ENCODE measurements at places on chromosomes 13 and 19. TPM values are rescaled to one million over a fixed set of nuclear protein-coding genes. Genes with fewer than 3 reads are reported as not detected.

The SMAD9 gene
- 4.2 TPM for total RNA-seq

The RAD23A gene
- 94.2 TPM for total RNA-seq

The C19orf33 gene
- 2.6 TPM for total RNA-seq

The AXL gene
- total RNA-seq: 47.9 TPM

The CEACAM1 gene
- 15.2 TPM for total RNA-seq

The CYP2A6 gene
- total RNA-seq: 0.42 TPM

The MEIS3 gene
- total RNA-seq: 6.1 TPM

The FLT3 gene
- total RNA-seq: 0.43 TPM

The ZNF555 gene
- total RNA-seq: 6.8 TPM

- no peak for DNase-seq
Observed at GRCh38 chr13:90568165-90568564, 779.3 kb upstream of the MIR17HG start.

DNA sequence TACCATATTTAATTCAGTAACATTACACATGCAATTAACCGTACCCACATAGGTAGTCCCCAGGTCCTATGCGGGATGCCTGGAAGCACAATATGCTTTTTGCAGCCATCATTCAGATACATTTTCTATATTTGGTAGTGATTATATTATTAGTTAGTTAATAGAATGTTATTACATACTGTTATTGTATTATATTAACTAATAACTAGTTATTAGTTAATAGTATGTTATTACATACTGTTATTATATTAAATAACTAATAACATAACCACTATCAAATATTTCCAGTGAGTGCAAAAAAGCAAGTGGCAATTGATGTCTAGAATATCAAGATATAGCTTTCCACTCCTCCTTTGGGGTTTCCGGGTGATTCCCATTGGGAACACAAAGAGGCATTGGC lies 45.5 kb upstream of the CYP2A7 start:
- DNase-seq: no peak

DNA sequence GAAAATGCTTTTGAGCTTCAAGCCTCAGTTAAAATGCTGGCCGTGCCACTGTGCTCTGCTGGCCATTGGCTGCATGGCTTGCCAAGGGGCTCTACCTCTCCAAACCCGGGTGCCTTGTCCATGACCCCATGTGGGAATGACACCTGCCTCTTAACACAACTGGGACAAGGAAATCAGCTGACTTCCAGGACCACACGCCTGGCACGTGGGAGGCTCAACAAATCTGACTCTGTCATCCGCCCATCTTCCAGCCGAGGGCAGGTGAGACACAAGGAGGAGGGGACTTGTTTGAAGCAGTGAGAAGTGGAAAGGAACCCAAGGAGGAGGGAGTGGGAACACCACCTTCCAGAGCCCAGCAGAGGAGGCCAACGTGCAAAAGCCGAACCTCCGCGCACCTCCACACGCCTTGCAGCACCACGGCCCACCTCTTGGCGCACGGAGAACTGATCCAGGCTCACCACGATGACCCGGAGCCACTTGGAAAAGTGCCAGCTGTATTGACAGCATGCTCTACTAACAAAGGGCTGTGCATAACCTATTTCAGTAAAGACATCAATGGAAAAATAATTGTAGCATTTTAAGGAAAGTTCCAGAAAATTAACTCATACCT lies 38.3 kb downstream of the COL4A1 start:
- DNase-seq: no peak

DNA sequence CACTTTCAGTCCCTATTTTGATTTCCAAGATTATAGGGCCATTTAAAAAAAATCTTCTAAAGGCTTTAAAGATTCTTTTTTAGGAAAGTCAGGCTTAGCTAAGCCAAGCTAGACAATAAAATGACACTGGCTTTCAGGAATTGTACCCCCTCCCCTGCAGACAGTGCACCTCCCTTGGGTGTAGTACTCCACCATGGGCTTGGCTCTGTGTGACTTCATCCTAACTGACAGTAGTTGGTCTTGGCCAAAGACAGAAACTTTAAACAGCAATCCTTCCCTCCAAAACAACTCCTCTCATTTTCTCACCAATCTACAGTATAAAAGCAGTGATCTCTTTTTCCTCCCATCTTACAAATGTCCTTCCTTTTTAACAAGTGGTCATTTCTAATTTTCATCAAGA lies 283.0 kb downstream of the DNAJC15 start:
- DNase-seq: no peak

GRCh38 chr13:110713981-110714796 lies 689 bp downstream of the ING1 start:
- peak; percentile 67 for DNase-seq

DNA sequence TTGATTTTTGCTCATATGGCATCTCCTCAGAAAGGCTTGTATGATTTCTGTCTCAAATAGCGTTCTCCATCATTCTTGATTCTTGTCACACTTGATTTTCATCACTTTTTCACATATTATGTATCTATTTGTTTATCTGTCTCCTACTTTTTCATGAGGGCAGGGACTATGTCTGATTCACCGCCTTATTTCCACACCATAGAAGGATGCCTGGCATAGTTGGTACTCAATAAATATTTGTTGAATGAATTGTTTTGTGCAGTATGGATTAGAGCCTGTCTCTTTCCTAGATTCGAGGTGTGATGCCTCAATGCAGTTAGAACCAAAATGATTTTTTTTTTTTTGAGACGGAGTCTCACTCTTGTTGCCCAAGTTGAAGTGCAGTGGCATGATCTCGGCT lies 12.1 kb downstream of the SAE1 start:
- no peak for DNase-seq

DNA sequence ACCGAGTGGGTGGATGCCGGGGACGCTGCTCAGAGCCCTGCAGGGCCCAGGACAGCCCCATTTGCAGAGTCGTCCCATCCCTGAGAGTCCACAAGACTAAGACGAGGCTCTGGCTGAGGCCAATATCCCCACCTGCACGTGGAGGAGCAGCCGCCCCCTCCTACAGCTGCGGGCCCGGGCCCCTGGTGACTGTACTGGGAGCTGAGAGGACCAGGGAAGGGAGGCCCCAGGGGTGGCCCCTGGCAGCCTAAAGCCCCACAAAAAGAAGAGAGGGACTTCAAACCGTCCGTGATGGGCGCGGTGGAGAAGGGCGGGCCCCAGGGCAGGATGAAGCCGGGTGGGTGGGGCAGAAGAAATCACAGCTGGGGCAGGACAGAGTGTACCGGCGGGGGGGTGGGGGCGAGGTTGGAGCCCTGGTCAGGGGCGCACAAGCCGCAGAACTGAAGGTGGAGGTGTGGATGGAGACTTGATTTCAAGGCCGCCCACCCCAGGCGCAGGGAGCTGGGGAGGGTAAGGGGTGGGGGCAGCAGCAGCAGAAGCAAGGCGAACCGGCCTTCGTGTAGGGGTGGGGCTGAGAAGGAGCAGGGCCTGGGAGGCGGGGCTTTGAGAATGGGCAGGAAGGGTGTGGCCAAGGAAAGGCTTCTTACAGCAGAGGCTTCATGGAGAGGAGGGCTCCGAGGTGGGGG lies 12.9 kb downstream of the CFD start:
- peak; percentile 74 for DNase-seq

- no peak for DNase-seq
Observed at GRCh38 chr19:1921825-1922224, 16.6 kb downstream of the ADAT3 start.

- no peak for DNase-seq
Observed at GRCh38 chr13:93289053-93289452, 62.4 kb downstream of the GPC6 start.

DNA sequence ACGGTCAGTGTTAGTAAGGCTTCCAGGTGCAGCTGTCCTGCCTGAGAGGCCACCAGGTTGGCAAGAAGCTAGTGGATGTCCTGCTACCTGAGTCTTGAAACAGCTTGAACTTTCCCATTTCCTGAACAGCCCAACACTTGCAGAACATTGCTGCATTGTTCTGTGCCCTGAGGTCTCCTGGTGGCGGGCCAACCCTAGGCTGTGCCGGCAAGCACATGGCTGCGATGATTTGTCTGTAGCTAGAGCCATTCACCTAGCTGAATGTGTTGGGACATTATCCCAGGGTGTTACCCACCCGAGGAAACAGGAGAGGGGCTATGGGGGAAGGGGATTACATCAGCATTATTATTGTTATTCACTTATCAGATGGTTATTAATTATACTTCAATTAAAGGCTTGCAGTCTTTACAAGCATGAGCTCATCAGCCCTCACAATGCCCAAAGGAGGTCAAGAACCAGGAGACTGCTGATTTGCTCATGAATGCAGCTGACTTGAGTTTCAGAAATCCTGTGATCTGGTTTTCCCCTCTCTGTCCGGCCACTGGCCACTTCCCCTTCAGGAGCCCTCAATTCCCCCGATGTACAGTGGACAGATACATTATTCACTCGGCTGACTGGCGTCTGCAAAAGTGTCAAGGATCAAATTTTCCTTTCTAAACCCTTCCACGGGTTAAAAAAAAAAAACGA lies 187.6 kb upstream of the TSC22D1 start:
- peak; percentile 28 for DNase-seq
